RWPE1 (cell line): ENCODE measurements at places on chromosomes 4 and X.

GRCh38 chrX:153626025-153626633 lies 20.9 kb upstream of the DUSP9 start:
- DNase-seq: no peak

DNA sequence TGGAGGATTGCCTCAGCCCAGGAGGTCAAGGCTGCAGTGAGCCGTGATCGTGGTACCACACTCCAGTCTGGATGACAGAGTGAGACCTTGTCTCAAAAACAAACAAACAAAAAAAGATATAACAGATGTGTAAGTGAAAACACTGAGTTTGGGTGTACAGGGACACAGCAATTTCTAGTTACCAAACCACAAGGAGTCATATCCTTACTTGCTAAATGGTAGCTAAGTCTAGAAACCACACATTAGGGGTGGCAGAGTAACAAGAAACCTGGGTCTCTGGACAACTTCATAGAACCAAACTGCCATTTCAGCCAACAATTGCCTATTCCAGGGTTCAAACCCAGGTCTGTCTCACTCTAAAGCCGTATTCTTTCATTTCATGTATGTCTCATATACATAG lies 20.8 kb downstream of the PPEF2 start:
- no peak for DNase-seq

DNA sequence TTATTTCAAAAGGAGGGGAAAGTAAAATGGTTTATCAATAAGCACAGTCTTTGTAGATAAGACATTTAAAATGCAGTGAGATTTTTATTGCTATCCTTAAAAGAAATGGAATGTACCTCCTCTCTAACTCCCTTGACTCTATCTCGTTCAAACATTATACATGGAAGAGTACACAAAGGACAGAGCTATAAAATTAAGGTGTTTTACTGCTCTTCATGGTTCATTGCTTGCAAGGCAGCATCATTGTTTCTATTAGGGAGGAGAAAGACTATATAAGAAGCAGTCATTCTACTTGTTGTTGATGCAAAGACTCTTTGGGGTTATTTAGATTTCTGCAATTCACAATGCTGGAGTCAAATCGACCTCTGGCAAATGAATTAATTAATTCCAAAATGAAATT lies 380.2 kb upstream of the NDST3 start:
- no peak for DNase-seq

GRCh38 chr4:3017504-3017903 lies 54.1 kb downstream of the GRK4 start:
- DNase-seq: no peak

GRCh38 chr4:118872181-118872580 lies 16.5 kb upstream of the SYNPO2 start:
- no peak for DNase-seq

DNA sequence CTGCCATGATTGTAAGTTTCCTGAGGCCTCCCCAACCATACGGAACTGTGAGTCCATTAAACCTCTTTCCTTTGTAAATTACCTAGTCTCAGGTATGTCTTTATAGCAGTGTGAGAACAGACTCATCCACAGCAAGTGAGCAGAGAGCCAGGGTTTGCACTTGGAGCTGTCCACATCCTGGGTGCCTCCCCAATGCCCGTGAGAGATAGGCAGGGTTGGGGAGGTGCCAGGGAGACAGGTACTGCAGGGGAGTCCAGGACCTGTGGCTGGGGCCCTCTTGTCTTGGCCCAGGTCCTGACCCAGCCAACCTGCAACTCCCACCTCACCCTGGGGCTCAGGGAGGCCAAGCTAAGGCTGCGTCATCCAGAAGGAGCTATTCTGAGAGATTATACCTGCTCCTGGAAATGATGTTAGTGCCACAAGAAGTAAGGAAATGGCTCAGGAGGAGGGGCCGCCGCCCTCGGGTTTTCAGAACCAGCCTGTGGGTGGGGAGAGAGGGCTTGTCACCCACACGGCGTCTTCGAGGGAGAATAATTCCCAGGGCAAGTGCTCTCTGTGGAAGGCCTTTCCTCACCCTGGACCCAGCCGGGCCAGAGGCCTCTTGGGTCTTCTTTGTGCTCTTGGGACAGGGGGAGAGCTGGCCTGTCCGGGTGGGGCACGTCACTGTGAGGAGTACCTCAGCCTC lies 66.5 kb downstream of the ADRA2C start:
- DNase-seq: no peak

DNA sequence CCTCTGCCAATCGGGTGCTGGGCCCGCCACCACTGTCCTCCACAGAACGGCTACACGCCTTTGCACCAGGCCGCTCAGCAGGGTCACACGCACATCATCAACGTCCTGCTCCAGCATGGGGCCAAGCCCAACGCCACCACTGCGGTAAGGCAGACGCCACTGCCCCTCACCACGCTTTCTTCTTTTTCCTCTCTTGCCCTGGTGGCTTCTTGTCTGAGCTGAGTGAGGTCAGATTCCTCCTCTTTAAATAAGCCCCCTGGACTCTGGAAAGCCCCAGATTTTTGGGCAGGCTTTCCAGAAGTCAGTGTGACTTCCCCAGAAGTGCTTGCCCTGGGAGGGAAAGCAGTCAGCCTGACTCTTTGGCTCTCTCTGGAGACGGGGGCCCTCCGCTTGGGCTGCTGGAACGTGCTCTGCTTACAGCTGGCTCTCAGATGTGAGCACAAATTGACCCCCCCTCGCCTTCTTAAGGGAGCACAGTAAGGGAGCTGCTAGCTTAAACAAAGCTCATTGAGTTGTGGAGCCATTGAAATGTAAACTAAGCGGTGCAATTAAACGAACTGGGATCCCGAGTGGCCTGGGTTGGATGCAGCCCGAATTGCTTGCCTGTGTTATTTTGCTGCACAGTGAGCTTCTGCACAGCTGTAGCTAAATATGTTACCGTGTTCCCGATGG lies 243.1 kb downstream of the ANK2 start:
- DNase-seq: no peak

GRCh38 chrX:40543661-40544328 lies 37.0 kb upstream of the ATP6AP2 start:
- DNase-seq: no peak

GRCh38 chrX:85029043-85029442 lies 25.4 kb downstream of the APOOL start:
- DNase-seq: no peak

DNA sequence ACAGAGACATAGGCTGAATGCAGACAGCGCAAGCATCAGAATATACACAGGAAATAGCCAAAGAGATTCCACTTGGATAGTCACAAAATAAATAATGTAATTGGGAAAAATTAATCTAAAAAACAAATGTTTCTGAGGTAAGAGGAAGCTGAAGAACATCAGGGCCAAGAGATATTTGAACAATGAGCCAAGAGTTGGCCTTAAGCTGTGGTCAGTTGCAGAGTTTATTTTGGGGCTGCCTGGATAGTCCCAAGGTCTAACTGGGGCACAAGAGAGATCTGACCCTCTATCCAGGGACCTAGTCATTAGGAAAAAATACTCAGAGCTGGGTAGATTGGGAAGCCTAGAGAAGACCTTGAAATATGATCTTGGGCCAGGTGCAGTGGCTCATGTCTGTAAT lies 31.3 kb upstream of the FGF16 start:
- no peak for DNase-seq

DNA sequence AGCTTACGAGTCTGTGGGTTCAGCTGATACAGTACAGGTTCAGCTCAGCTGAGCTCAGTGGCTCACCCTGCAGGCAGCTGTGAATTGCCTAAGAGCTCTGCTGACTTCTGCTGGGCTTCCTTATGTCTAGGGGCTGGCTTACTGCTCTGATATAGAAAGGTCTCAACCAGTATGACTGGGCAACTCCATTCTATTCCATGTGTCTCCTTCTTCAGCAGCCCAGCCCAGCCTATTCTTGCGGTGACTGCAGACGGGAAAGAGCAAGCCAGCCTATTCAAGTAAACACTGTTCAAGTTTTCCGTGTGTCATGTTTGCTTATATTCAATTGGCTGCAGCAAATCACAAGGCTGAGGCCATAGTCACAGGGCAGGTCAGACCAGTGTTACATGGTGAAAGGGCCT lies 615.4 kb upstream of the ZFP42 start:
- no peak for DNase-seq

DNA sequence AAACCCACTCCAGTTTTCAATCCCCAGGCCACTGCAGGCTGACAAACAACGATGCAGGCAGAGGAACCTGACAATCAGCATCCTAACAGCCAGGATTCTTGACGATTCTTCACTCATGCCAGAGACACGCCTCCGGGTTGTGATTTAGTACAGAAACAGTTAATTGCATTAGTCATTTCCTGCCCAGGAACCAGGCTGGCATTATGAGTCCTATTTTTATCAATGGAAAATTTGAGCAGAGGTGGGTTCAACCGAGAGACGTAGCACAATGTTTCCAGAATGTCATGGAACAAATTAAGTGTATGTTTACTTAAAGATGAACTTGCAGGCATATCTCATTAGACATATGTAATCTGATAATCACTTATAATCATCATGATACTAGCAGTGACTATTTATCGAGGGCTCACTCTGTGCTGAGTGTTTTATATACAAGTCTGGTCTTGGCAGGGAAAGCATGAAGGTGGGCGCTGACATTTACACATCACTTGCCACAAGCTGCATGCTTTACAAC lies 159.7 kb downstream of the NSUN7 start:
- peak; percentile 90 for DNase-seq

DNA sequence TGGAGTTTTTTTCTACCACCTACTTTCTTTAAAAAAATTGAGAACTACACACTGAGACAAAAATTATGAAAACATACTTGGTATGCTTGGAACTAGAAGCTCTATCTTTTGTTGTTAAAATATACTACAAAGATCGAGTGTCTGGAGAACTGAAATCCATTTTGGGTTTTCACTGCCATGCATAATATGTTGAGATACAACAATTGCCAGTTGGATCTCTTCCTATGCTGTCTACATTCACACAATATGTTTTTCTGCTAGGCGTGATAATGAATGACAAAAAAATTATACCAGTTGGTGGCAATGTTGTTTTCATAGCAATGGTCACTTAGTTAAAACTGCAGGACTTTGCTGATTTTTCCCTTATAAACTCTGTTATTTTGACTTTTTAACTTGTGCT lies 605.4 kb upstream of the LCORL start:
- DNase-seq: no peak

DNA sequence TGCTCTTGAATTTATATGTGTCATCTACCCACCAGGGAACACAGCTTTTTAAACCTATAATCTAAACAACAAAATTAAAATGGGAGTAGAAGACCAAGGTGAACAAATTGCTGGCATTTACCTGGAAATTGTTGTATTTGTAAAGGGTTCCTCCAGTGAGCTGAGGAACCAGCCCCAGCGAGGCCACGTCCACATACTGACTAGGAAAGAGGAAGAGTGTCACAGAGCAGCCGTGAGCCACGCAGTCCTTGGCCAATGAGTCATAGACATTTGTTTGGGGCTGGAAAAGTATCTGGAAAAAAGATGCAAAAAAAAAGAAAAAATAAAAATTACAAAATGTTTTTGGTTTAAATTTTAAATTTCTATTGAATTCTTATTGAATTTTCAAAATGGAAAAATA lies 58.7 kb downstream of the METTL14 start:
- no peak for DNase-seq

DNA sequence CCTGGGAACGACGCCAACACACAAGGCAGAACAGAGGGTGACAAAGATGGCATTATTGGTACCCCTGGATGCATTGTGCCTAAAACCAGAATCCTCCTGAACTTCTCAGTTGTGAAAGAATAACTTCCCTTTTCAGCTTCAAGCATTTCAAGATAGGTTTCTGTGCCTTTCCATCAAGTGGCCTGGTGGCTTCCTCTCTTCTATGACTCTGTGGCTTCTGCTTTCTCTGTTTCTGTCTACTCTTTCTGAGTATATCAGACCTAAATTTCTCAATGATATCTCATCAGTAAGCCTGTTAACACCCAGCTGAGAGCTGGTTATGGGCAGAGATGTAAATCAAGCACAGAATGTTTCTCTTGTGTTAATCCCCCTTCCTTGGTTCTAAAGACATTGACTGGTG lies 21.4 kb upstream of the FAM9B start:
- DNase-seq: no peak

- no peak for DNase-seq
Measured at GRCh38 chrX:22690116-22690515, 309.6 kb upstream of the DDX53 start.

GRCh38 chrX:20284992-20285391 lies 18.3 kb upstream of the RPS6KA3 start:
- no peak for DNase-seq

GRCh38 chr4:83362492-83363329 lies 28.1 kb upstream of the HPSE start:
- peak; percentile 29 for DNase-seq

- DNase-seq: no peak
Measured at GRCh38 chr4:62210486-62210885, 1010.4 kb downstream of the ADGRL3 start.

GRCh38 chr4:108804648-108805273 lies 41.9 kb upstream of the ETNPPL start:
- DNase-seq: no peak

DNA sequence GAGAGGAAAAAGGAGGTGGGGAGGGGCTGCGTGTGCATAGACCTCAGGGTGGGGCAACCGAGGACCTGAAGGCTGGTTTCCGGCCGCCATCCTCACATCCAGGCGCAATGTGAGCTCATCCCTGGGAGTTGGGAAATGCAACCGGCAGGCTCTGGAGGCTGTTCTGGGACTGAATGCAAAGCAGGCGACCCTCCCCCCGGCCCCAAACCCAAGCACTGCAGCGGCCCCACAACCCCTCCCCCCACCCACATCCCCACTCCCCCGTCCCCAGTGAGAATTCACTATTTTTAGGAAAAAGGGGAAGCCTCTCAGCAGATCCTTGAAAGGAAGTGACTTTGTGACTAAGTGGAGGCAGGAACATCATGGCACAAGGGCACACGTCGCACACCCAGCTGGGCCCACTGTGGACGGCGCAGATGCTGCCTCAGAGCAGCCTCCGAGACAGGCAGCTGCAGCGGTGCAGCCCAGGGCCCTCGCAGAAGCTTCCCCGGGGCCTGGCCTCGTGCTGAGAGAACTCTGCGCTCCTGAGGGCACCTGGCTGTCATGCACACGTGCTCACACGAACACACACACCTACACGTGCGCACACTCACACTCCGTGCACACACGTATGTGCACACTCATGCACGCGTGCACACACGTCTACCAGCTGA lies 1.3 kb upstream of the PDE6B start:
- DNase-seq: no peak

DNA sequence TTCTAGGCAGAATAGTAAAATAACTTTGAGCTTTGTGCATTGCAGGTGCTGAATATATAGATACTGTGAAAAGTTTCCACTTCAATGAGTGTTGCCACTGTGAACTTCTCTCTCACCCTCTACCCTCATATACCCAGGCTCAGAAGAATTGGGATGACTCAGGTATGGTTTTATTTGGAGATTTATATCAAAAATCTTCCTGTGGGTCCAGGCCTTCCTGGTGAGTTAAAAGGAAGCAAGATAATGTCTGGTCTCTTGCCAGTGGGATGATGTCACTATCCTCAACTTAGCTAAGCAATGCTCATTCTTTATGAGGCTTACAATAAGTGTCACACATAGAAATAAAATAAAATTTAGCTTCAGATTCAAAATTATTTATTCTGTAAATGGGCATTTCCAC lies 153.3 kb upstream of the TENT5D start:
- no peak for DNase-seq

- no peak for DNase-seq
Measured at GRCh38 chr4:100894339-100894870, 376.6 kb upstream of the EMCN start.
